ENCODE measurements at places on chromosomes 4 and X.

DNA sequence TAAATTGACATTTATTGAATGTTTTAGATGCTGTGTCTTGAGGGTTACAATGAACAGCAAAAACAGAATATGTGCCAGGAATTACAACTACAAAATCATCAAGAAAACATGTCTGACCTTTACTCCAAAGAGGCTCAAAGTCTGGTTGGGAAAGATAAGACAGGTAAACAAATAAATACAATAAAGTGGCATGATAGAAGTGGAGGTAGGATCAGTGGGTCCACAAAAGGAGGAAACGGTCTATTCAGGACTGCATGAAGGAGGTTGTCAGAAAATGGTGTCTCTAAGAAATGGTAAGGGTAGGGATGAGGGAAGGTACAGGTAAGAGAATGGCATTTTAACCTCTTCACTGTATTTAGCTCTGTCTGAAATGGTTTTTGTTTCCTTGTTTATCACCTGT, 3.8 kb downstream of the ARHGEF38 start:
- no peak for DNase-seq

DNA sequence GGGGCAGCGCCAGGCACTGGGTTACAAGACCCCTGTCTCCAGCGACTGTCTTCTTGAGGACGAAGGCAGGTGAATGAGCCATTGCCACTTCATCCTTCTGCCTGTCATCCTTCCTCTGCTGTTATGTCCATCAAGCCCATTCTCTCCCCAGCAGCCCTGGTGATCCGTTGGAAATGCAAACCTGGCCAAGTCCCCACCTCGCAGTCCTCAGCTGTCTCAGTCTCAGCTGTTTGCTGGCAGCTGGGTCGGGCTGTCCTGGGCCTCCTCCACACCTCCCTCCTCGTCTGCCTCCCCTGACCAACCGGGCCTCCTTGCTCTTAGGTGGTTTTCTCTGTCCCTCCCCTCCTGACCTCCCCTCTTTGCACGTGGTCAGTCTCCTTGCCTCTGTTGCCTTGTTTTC, 38.0 kb downstream of the PTTG2 start:
- DNase-seq: no peak

GRCh38 chr4:146245850-146246249, 31.5 kb downstream of the REELD1 start:
- no peak for DNase-seq

- DNase-seq: no peak
Measured at GRCh38 chr4:87975466-87975865, at the start of gene SPP1. TSS of gene SPP1 (plus strand) at chr4:87975714. CDS start at chr4:87976896, 1,182 bp downstream.

- DNase-seq: no peak
Measured at GRCh38 chr4:47505666-47506065, 20.6 kb downstream of the ATP10D start.

DNA sequence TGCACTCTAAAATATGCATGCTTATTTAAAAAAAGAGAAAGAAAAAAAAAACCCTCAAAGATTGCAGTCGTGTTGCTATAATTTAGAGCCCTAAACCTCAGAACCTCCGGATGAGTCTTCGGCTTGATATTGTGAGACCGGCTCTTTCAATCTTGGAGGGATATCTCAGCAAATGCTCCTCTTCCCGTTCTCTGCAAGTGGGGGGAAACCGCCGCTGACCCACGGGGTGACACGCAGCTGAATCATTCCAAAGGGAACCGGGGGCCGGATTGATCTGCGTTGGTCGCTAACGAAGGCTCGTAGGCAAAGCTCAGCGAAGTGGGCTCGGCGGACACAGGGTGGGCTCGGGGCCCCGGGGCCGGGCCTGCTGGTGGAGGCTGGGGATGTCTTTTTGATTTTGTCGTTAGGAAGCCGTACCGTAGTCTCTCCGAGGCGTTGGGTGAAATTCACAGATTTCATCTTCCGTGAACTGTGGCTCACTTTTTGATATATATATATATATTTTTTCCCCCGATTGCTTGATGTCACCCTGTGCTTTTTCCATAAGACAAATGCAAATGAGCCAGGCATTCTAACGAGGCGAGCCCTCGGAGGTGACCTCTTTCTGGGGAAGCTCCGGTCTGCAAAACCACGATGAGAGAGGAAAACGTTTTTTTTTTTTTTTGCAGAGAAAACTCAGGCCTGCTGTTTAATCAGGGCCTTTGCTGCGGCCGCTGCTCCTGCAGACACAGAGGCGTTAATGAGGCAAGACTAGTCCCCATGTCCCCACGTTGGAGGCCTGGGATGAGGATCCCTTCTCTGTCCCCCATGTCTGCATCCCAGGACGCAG, 110.7 kb upstream of the PPP2R3B start:
- no peak for DNase-seq

DNA sequence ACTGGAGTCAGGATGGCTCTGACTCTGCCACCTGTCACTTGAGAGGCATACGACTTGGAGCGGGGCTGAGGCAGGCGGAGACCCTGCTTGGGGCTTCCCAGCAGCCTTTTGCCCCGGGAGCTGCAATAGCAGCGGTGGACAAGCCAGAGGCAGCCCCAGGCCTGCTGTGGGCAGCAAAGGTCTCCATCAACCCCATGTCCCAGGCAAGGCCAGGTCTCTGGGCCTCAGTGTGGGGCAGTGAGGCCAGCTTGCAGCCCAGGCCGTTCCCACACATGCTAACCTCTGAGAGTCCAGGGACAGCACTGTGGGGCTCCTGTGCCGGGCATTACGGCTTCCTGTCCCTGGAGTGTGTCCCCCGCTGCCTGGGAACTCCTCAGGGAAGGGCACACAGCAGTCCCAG, 53.0 kb downstream of the FAM53A start:
- DNase-seq: no peak
